ENCODE measurements at places on chromosomes 3 and 15. TPM values are rescaled to one million over a fixed set of nuclear protein-coding genes. Genes with fewer than 3 reads are reported as not detected.

The ST8SIA2 gene
- not detected for total RNA-seq

The KIF7 gene
- total RNA-seq = 17.3 TPM

The RASGRF1 gene
- 0.21 TPM for total RNA-seq

The GPR160 gene
- total RNA-seq = 21.0 TPM

The USP13 gene
- total RNA-seq = 19.0 TPM

The TMEM212 gene
- total RNA-seq = not detected

The CLDN18 gene
- not detected for total RNA-seq

DNA sequence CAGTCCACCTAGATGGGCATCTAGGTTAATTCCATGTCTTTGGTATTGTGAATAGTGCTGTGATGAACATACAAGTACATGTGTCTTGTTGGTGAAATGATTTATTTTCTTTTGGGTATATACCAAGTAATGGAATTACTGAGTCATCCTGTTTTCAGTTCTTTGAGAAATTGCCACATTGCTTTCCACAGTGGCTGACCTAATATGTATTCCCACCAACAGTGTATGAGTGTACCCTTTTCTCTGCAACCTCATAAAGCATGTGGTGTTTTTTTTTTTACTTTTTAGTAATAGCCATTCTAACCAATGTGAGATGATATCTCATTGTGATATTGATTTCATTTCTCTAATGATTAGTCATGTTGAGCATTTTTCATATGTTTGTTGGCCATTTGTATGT, 86.0 kb upstream of the NDN start:
- no peak for DNase-seq
- no peak overlapping the region for H3K27ac ChIP-seq
- no peaks in the 10 kb centered on the region for H3K27me3 ChIP-seq

- H3K36me3 ChIP-seq = no peaks in the 10 kb centered on the region
- H3K27me3 ChIP-seq = no peaks in the 10 kb centered on the region
- H3K4me3 ChIP-seq = no peak overlapping the region
- no peaks in the 10 kb centered on the region for H3K4me1 ChIP-seq
Observed at GRCh38 chr3:52193065-52193464, 4.9 kb upstream of the ALAS1 start.

DNA sequence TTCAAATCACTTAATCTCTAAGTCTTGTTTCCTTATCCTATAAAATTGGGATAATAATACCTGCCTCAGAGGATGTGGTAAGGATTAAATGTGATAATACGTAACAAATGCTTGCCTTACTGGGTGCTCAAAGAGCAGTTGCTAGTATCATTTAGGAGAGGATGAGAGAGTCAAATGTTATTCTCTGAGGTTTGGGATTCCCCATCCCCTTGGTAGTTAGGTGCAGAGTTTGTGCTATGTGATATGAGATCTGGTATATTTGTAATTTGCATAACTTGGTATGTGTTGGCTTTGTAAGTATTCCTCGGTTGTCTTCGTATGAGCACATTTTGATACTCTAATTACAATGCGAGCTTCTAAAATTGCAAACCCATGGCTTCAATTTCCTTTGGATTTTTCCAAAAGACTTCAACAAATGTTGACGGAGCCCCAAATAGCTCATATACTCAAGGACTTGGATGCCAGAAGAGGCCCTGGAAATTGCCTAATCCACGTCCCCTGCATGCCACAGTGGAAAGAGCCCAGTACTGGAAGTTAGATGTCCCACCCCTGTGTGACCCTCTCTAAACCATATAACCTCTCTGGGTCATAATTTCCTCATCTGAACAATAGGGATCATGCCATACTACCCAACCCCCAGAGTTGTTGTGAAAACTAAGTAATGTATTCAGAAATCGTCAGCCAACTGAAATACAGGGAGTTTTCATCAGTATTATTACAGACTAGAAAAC, 85.0 kb downstream of the FBN1 start:
- H3K27me3 ChIP-seq = no peaks in the 10 kb centered on the region
- H3K27ac ChIP-seq = peak overlapping the region; percentile 71
- H3K36me3 ChIP-seq = no peaks in the 10 kb centered on the region
- peak; percentile 44 for DNase-seq
- no peak overlapping the region for H3K4me3 ChIP-seq

GRCh38 chr3:146308682-146309081, 57.8 kb upstream of the PLSCR4 start:
- no peak overlapping the region for H3K4me3 ChIP-seq
- no peak for DNase-seq
- peak overlapping the region; percentile 1 for H3K27ac ChIP-seq
- no peaks in the 10 kb centered on the region for H3K27me3 ChIP-seq

DNA sequence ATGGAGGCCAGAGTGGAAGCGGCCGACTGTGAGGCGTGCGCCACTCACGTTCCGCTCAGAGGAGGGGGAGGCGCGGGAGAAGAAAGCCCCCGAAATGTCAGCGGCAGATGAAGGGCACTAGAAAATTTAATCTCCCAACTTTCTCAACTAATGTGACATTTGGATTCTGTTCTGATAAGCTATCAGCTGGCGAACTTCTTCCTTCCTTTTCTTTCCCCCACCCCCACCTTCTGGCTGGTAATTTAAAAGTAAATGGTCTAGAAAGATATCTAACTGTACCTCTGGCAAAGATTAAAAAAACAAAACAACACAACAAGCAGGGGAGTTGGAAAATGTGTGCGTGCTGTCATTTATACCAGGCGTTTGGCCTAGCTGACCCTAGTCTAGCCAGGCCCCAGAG, 26.4 kb upstream of the TMEM115 start:
- no peak overlapping the region for H3K4me3 ChIP-seq
- no peaks in the 10 kb centered on the region for H3K36me3 ChIP-seq
- H3K27me3 ChIP-seq = no peaks in the 10 kb centered on the region
- H3K27ac ChIP-seq = no peak overlapping the region
- DNase-seq = no peak

GRCh38 chr3:161274691-161275298, 53.7 kb downstream of the NMD3 start:
- H3K27ac ChIP-seq = no peak overlapping the region

DNA sequence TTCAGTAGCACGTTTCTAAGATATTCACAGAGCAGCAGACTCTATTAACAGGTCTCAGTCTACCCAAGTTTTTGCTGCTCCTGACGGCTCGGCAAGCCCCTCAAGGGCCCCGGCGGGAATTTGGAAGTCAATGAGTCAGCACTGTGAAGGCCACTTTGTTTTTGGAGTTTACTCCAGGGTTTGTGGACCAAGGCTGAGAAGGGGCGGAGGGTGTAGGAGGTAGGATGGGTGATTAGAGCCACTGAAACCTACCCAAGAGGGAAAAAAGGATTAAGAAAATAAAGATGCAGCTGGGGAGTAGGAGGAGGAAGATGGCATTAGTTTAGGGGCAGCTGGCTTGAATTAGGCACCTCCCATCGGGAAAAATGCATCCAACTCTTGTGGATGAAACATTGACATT, 87.6 kb downstream of the BDH1 start:
- H3K27me3 ChIP-seq = no peaks in the 10 kb centered on the region
- no peak overlapping the region for H3K27ac ChIP-seq
- H3K36me3 ChIP-seq = no peaks in the 10 kb centered on the region
- H3K4me1 ChIP-seq = no peaks in the 10 kb centered on the region
- no peak for DNase-seq

- H3K27me3 ChIP-seq = no peaks in the 10 kb centered on the region
- no peaks in the 10 kb centered on the region for H3K4me1 ChIP-seq
Observed at GRCh38 chr15:43550527-43551363, 33.3 kb downstream of the MAP1A start.
